ENCODE measurements at places on chromosomes 5 and 9. TPM values are rescaled to one million over a fixed set of nuclear protein-coding genes. Genes with fewer than 3 reads are reported as not detected.

Gene EDIL3
- total RNA-seq, result 27.4 TPM

Gene FAM78A
- 5.1 TPM for total RNA-seq

GRCh38 chr9:30506749-30507148 lies 1877.7 kb upstream of the ACO1 start:
- no peak for DNase-seq

DNA sequence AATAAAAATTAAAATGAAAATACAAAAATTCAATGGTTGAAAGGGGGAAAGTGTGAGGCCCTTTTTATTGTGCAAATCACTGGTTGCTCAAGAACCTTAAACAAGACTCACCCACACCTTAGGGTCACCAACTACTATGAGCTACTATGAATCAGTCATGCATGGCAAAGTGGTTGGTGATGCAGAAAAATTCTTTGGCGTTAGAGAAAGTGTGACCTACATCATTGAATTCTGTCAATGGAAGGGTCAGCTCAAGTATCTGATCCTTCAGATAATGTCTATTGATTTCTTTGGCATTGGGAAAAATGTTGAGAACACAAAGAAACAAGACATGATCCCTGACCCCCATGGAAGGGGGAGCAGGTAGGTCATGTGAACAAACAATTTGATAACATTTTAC lies 149.7 kb upstream of the ADCY2 start:
- no peak for DNase-seq

DNA sequence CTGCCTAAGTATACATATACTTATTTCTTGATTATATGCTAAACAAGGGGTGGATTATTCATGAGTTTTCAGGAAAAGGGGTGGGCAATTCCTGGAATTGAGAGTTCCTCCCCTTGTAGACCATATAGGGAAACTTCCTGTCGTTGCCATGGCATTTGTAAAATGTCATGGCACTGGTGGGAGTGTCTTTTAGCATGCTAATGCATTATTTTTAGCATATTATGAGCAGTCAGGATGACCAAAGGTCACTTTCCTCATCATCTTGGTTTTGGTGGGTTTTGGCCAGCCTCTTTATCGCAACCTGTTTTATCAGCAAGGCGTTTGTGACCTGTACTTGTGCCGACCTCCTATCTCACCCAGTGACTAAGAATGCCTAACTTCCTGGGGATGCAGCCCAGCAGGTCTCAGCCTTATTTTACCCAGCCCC lies 80.9 kb downstream of the ALDH7A1 start:
- DNase-seq, result no peak

DNA sequence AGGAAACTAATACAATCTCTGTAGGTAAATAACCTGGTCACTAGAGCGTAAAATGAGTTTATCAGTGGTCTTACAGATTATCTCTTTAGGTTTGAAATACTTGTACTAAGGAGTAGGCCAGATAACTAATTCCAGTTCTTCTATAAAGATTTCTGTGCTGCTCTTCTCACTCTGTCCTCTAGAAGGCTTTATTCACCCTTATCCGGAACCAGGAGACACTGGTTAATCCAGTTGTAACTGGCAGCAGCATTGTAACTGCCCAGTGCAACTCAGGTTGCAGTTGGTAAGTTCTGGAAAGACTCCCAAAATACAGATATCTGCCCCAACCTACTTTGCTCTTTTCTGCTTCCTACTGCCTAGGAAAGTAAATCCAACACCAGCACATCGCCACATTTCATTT lies 19.8 kb downstream of the C5orf22 start:
- no peak for DNase-seq

DNA sequence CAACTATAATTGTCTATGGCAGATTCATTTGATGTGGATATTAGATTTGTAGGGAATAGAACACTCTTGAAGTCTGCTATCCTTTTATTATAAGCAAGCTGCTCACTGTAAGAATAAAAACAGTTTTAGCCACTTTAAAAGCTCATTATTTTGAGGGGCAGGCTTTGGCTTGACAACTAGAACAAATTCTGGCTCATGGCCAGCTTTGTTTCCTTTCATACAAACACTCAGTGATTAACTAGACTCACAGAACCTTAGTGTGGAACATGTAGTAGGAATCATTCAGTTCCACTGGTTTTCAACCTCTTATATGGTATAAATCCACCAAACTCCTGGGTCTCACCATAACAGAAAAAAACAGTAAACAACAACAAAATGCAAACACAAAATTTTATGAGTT lies 27.4 kb upstream of the CEP120 start:
- DNase-seq, result no peak

GRCh38 chr5:123422433-123423277 lies 548 bp downstream of the CEP120 start:
- DNase-seq, result peak; percentile 31

GRCh38 chr5:35047785-35048404 lies at the start of gene AGXT2:
Gene AGXT2 (minus strand): TSS chr5:35047949. CDS start chr5:35047892, 57 bp downstream.
- no peak for DNase-seq

DNA sequence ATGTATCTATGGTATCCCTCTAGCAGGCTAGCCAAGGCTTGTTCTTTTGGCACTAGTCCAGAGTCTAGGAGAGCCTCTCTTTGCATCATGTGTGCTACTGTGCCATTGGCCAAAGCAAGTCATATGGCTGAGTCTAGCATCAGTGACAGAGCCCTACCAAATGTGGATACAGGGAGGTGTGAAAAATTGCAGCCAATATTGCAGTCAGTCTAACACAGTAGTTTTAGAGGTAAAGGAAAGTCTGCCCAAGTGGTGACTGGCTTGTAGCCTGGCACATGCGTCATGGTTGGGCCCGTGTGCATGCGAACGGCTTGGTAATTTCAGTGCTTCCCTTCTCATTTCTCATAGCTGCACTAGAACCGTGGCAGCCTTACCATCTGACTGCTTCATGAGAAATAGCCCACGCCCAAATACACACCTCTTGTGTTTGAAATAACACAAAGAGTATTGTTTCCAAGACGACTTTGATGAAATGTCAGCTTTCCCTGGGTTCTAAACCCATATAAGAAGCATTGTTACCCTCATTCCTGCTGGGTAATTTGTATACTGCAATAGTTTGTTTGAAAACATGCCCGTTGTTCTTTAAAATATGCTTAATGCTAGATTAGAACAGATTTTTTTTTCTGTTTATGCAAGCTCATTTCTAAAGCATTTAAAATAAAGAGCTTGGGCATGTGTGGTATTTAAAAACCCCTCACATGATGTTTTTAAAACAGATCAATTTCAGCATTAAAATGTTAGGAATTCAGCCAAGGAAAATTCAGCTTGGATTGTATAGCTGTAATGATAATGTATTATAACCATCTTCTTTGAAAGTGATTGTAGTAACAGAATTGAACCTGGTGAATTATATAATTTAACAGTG lies 113.2 kb downstream of the TLE4 start:
- DNase-seq, result no peak

DNA sequence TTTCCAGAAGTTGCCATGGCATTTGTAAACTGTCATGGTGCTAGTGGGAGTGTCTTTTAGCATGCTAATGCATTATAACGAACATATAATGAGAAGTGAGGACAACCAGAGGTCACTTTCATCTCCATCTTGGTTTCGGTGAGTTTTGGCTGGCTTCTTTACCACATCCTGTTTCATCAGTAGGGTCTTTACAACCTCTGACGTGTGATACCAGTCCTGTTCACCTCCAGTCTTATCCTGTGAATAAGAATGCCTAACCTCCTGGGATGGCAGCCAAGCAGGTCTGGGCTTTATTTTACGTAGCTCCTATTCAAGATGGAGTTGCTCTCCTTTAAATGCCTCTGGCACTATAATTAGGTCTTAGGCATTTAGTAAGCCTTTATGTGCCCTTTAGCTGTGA lies 20.4 kb upstream of the RFK start:
- DNase-seq, result peak; percentile 20

DNA sequence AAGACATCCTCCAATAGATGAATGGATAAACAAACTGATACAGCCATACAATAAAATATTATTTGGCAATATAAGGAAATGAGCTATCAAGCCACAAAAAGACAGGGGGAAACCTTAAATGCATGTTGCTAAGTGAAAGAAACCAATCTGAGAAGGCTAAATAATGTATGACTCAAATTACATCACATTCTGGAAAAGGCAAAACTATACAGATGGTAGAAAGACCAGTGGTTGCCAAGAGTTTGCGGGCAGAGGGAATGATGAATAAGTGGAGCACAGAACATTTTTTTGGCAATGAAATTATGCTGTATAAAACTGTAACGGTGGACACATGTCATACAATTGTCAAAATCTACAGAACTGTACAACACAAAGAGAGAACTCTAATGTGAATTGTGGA lies 63.3 kb downstream of the CSF2 start:
- DNase-seq, result no peak

GRCh38 chr5:54457094-54457862 lies 1.8 kb downstream of the HSPB3 start:
- peak; percentile 71 for DNase-seq

DNA sequence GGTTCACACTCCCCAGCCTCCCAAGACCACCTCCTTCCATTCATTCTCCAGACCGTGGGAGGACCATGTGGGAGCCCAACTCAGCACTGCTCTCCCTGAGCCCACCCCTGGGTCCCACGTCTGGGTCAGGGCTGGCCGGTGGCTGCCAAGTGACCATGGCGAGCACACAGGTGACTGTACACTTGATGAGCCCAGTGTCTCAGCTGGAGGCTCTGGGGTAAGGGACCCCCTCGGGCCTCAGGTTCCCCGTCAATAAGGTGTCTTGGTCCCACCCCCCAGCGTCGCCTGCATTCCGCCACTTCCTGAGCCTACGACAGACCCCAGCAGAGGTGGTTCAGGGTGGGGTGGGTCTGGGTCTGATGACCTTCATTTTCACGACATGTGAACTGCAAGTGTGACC lies 38.8 kb downstream of the HK3 start:
- DNase-seq, result no peak

GRCh38 chr5:150109921-150110320 lies 23.6 kb upstream of the CSF1R start:
- DNase-seq, result peak; percentile 36

DNA sequence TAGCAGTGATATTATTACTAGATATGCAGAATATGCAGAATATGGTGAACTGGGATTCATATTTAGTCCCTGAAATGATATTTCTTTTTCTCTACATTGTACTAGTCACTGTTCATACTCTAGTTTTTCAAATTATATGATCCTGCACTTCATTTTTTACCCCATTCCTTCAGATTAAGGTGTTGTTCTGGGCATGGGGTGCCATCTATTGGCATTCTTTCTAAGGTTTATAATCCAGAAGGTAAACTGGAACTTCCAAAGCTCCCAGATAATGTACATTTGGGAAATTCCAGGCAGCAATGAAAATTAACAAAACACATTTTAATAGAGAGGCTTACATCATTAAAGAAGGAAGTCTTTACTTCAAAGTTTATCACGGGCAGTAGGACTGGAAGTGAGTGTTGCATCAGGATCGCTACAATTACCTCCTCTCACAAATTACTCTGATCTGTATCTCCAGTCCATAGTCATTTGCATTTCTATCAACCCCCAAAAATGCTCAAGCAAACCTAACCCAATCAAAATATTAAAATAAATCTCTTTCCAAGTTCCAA lies 12.5 kb downstream of the RFX3 start:
- no peak for DNase-seq

- DNase-seq, result no peak
These were observed 66.2 kb downstream of the NTNG2 start for GRCh38 chr9:132228062-132228461.

DNA sequence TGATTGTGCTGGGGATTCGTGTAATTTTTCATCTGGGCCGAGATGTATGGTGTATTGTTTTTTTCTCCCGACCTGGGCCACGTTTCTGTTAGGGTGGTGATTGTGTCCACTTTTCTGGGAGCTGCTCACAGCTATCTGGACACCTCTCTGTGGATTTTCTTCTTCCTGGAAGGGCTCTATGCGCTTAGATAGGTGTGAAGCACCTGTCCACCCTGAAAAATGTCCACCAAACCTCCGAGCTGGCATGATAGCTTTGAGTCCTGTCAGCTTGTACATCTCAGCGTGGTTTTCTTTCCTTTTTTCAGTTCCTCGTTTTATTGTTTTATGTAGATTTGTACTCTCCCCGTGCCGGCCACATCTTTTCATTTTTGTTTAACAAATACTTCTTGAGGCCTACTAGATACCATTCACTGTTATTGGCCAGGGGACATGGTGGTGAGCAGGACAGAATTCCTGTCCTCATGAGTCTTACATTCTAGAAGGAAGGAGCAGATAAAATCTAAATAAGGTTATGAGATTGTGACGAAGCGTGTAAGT lies 1.1 kb downstream of the UGCG start:
- DNase-seq, result no peak

GRCh38 chr5:78779771-78780616 lies 131.4 kb upstream of the LHFPL2 start:
- DNase-seq, result no peak

Measured in adrenal gland (tissue), 19 donors.